ENCODE measurements at places on chromosomes 2 and 18.

DNA sequence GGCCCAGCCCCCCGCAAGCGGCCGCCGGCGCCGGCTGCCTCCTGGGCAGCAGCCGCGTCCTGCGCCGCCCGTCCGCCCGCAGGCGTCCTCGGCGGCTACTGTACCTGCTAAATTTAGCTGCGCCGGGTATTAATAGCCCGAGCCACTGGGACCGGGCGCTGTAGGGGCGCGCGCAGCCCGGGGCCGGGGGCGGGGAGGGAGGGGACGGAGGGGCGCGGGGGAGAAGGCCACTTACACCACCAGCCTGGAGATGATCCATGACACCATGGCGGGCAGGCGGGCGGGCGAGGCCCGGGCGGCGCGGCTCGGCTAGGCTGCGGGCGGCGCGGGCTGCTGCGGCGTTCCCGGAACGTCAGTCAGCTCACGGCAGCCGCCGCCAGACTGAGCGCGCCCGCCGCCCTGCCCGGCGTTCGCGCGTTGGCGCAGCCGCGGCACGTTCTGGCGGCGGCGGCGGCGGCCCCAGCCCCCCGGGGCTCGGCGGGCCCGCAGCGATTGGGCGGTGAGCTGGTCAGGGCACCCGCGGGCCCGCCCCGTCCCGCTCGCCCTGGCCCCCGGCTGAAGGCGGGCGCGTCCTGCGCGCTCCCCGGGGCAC is at the start of gene REEP1:
Gene REEP1, minus strand, starts transcription at position 383 of the 592 bp plus-strand sequence. Its CDS starts 116 bp downstream, at position 267.
- no peak for DNase-seq
- peak within 1 kb of the TSS; percentile 65 for H3K27ac ChIP-seq

DNA sequence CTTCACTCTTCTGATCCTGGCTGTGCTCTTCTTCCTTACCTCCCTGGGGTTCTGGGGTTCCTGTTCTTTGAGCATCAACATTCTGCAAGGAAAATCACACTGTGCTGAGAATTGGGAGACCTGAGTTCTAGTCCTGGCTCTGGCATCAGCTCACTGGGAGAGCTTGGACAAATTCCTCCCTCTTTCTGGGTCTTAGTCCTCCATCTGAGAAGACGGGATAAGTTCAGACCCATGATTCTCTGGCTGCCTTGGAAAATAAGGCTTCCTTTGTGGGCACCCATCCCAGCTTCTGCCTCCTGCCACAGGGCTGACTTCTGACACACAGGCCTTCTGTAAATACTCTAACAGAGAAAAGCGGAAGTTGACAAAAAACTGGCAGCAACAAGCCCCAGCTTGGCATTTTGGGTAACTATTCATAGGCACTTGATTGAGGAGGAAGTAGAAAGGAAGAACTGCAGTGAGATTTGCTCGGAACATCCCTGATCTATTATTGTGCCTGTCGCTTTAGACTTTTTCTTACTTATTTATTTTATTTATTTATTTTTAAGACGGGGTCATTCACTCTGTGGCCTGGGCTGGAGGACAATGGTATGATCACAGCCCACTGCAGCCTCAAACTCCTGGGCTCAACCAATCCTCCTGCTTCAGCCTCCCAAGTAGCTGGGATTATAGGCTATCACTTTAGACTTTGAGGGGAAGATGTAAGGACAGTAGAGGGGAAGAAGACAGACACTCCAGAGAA is 7.9 kb downstream of the PCBP1 start:
- no peak overlapping the region for H3K4me3 ChIP-seq
- peak overlapping the region; percentile 75 for H3K27ac ChIP-seq
- no peaks in the 10 kb centered on the region for H3K36me3 ChIP-seq
- DNase-seq, result peak; percentile 58
- H3K27me3 ChIP-seq, result no peaks in the 10 kb centered on the region
- peaks cover 17% of the 10 kb centered on the region for H3K4me1 ChIP-seq

- H3K4me3 ChIP-seq, result no peak overlapping the region
- H3K36me3 ChIP-seq, result no peaks in the 10 kb centered on the region
- H3K4me1 ChIP-seq, result no peaks in the 10 kb centered on the region
- no peak for DNase-seq
- H3K27me3 ChIP-seq, result peaks cover 5% of the 10 kb centered on the region
Measured at GRCh38 chr2:201797175-201797840, 9.0 kb upstream of the CDK15 start.

DNA sequence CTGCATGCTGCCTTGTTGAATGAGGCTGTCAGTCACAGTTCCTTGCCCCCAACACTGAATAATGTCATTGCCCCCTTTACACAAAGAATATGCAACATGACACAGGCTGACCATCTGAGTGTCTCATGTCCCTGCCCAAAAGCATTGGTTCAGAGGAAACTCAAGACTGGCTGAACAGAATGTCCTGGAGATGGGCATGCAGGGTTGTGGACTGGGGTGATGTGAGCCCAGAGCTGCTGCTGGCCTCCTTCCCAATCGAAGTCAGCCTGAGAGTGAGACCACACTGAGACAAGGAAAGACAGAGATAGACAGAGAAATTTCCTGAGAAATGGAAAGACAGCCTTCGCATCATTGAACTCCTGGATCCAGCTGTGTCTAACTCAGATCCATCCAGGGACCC is 110.1 kb downstream of the PID1 start:
- H3K4me1 ChIP-seq, result peaks cover 38% of the 10 kb centered on the region
- H3K4me3 ChIP-seq, result no peak overlapping the region
- H3K27ac ChIP-seq, result peak overlapping the region; percentile 66
- no peak for DNase-seq
- no peaks in the 10 kb centered on the region for H3K27me3 ChIP-seq

DNA sequence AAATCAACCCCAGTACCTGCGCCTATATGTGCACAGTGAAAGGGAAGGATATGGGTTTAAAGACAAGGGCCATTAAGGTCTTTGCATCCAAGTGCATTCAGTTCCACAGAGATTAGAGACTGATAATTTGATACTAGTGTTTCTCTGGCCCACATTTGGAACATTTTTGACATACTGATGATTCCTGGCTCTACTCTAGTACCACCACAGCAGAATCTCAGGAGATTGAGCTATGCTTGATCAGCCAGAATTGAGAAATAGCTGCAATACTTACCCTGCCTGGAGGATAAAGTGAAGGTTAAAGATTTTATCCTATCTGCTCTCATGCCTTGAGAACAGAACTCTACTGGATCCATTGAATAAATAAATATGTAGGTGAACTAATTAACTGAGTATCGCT is 1267.8 kb downstream of the SUCLG1 start:
- DNase-seq, result no peak
- no peak overlapping the region for H3K4me3 ChIP-seq

DNA sequence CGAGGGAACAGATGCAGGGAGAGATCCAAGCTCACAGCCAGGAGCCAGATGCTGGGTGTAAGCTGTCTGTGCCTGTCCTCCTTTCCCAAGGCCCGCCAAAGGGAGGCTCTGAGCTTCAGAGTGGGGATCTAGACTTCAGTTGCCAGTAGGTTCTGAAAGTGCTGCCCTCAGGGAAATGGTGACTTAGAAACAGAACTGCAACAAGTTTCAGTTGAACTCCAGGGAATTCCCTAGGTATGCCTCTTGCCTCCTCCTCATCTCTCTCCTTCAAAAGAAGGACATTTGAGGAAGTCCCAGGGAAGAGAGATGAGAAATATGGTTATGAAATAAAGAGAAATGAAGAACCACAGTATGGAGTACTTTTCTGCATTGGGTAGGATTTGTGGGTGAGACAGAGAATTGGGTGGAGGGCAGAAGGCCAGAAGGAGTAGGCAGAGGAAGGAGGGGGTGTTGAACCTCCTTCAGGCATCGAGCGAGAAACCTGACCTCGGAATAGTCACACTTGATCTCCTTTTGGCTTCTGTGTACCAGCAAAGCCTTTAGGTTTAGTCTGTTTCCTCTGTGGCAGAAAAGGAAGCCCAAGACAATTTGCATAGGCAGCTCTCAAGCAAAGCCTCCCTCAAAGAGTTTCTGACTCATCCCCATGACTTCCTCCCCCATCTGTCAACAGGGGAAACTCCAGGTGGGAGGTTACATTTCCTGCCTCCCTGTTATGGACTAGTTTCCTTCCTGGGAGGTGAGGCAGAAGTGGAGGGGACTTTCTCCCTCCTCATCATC is 45.7 kb downstream of the QPCT start:
- H3K36me3 ChIP-seq, result no peaks in the 10 kb centered on the region
- H3K27ac ChIP-seq, result no peak overlapping the region
- H3K4me1 ChIP-seq, result no peaks in the 10 kb centered on the region
- H3K4me3 ChIP-seq, result no peak overlapping the region
- H3K27me3 ChIP-seq, result no peaks in the 10 kb centered on the region

GRCh38 chr2:15449556-15450236 is 111.4 kb downstream of the NBAS start:
- H3K27ac ChIP-seq, result no peak overlapping the region
- no peak overlapping the region for H3K4me3 ChIP-seq
- H3K36me3 ChIP-seq, result no peaks in the 10 kb centered on the region
- DNase-seq, result no peak
- no peaks in the 10 kb centered on the region for H3K4me1 ChIP-seq

DNA sequence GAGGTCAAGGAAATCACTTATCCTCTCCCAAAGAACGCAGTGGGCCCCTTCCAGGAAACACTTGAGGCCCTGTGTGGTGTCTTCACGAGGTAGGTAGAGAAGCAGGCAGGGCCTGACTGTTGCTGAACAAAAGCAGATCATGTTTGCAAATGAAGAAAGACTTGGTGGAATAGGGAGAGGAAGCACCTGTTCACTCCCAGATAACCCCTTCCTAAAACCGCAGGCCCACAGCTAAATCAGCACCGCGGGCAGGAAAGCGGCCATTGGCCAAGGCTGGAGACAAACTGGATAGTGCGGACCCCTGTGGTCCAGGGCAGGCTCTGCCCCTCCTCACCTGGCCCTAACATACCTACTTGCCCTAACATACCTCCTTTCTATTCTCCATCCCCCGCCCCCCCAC is 64.9 kb upstream of the KLHL29 start:
- no peaks in the 10 kb centered on the region for H3K27me3 ChIP-seq
- H3K4me3 ChIP-seq, result no peak overlapping the region

GRCh38 chr2:149724091-149724490 is 136.5 kb upstream of the MMADHC start:
- DNase-seq, result no peak
- no peak overlapping the region for H3K27ac ChIP-seq
- H3K4me3 ChIP-seq, result no peak overlapping the region
- no peaks in the 10 kb centered on the region for H3K4me1 ChIP-seq
- H3K27me3 ChIP-seq, result no peaks in the 10 kb centered on the region

- no peak overlapping the region for H3K4me3 ChIP-seq
- H3K36me3 ChIP-seq, result no peaks in the 10 kb centered on the region
- no peak for DNase-seq
- peaks cover 3% of the 10 kb centered on the region for H3K27me3 ChIP-seq
- no peaks in the 10 kb centered on the region for H3K4me1 ChIP-seq
Measured at GRCh38 chr2:47512581-47513083, 109.7 kb downstream of the MSH2 start.

DNA sequence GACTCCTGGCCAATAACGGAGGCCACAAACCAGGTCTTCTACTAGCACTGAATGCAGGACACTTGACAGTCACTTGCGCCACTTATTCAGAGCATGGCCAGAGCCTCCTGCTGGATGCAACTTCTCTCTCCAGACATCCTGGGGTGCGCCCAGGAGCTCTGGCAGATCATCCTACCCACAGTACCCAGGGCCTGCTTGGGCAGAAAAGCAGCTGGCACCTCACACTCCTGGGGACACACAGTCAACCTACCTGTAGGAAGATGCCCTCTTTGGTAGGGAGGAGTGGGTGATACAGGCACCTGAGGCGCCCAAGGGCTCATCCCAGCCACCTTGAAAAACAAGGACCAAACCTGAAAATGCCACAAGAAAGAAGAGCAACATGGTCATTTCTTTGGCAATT is 13.3 kb downstream of the GALNT14 start:
- no peaks in the 10 kb centered on the region for H3K36me3 ChIP-seq
- no peak overlapping the region for H3K27ac ChIP-seq
- no peaks in the 10 kb centered on the region for H3K27me3 ChIP-seq
- no peaks in the 10 kb centered on the region for H3K4me1 ChIP-seq

- H3K36me3 ChIP-seq, result no peaks in the 10 kb centered on the region
- H3K27me3 ChIP-seq, result no peaks in the 10 kb centered on the region
- DNase-seq, result no peak
- no peak overlapping the region for H3K4me3 ChIP-seq
- no peaks in the 10 kb centered on the region for H3K4me1 ChIP-seq
Measured at GRCh38 chr2:151159109-151159662, 102.5 kb downstream of the RBM43 start.

DNA sequence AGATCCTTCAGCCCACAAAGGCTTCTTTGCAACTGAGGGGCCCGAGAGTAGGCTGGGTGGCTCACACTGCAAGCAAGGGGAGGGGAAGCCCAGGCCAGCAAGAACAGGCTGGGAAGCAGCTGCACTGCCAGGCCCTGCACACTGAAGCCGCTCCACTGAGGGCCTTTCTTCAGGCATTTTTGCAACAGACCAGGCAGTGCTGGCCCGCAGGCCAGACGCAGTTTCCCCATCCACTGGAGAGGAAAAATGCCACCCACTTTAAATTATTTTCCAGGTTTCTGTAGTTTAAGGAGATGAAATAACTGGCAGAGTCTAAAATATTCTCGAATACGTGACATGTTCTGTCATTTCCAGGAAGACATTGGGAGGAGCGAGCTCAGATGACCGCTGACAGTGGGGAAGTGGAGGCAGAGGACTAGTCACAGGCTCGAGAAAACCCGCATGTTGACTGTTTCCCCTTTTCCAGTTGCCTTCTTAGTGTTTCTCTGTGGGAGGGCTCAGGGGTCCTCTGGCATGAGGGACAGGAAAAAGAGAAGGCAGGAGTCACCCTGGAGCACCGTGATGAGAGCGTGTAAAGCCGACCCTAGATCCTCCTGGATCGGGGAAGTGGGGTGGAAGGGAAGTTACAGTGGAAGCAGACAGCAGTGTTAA is 53.3 kb upstream of the B3GNT7 start:
- no peak overlapping the region for H3K4me3 ChIP-seq
- no peaks in the 10 kb centered on the region for H3K36me3 ChIP-seq
- H3K27ac ChIP-seq, result peak overlapping the region; percentile 14
- H3K27me3 ChIP-seq, result no peaks in the 10 kb centered on the region
- H3K4me1 ChIP-seq, result peaks cover 8% of the 10 kb centered on the region

GRCh38 chr18:63169853-63170252 is 149.7 kb downstream of the BCL2 start:
- H3K27me3 ChIP-seq, result no peaks in the 10 kb centered on the region
- H3K27ac ChIP-seq, result no peak overlapping the region
- DNase-seq, result no peak
- no peaks in the 10 kb centered on the region for H3K4me1 ChIP-seq

- H3K4me1 ChIP-seq, result no peaks in the 10 kb centered on the region
- DNase-seq, result no peak
- H3K4me3 ChIP-seq, result no peak overlapping the region
- no peaks in the 10 kb centered on the region for H3K36me3 ChIP-seq
- no peaks in the 10 kb centered on the region for H3K27me3 ChIP-seq
Measured at GRCh38 chr2:24820598-24821432, 27.6 kb downstream of the CENPO start.

GRCh38 chr18:1573732-1574131 is 669.1 kb downstream of the ADCYAP1 start:
- H3K27ac ChIP-seq, result no peak overlapping the region
- H3K4me3 ChIP-seq, result no peak overlapping the region
- no peaks in the 10 kb centered on the region for H3K27me3 ChIP-seq
- DNase-seq, result no peak

DNA sequence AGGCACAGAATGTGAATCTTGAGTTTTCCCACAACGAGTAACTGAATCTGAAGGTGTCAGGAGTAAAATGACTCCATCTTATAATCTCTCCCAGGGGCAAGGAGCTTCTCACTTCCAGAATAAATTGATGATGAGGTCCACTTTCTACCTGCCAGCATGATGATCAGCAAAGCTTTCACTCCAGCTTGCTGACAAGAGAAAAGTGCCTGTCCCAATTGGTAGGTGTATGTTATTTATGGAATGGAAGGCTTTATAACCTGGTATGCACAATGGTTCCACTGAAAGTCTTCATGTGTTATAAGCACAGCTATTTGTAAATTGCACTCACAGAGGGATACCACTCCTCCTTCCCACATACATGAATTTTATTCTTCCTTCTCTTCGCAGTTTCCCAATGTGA is 401.0 kb upstream of the UBE2E3 start:
- H3K4me1 ChIP-seq, result no peaks in the 10 kb centered on the region
- no peak overlapping the region for H3K27ac ChIP-seq
- no peaks in the 10 kb centered on the region for H3K27me3 ChIP-seq
- no peak for DNase-seq
